ENCODE measurements at places on chromosomes 12 and 14.

- no peak for DNase-seq
Observed at GRCh38 chr14:75702122-75702521, 41.1 kb downstream of the TTLL5 start.

DNA sequence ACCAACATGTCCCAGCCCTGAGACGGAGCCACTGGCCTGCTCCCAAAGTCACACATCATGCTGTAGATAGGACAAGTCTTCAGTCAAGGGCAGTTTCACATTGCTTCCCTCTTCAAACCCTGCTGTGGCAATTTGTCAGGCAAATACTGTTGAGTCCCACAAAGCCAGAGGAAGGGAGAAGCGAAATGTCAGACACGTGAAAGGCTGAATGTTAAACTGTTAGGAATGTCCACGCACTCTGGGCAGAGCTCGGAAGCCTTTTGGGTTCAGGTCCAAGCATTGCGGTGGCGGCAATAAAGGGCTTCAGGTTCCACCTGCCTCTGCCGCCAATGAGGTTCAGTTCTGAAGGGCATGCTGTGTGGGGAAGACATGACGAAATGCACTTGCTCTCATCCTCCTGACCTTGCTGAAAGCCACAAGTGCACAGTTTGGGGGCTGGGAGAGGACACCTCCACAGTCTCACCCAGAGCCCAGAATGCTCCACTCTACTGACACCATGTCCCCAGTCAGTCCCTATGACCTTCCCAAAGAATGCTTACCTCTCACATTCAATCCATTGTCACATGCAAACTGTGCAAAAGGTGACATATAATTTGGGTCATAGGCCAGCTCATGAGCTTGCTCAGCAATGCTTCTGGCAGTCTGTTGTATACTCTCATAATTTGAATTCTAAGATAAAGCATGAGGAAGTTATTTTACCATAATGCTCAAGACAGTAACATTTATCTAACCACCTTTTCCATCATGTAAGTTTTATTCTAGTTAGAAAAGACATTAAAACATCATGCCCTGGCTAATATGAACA lies 35.7 kb downstream of the RAD9B start:
- no peak for DNase-seq

DNA sequence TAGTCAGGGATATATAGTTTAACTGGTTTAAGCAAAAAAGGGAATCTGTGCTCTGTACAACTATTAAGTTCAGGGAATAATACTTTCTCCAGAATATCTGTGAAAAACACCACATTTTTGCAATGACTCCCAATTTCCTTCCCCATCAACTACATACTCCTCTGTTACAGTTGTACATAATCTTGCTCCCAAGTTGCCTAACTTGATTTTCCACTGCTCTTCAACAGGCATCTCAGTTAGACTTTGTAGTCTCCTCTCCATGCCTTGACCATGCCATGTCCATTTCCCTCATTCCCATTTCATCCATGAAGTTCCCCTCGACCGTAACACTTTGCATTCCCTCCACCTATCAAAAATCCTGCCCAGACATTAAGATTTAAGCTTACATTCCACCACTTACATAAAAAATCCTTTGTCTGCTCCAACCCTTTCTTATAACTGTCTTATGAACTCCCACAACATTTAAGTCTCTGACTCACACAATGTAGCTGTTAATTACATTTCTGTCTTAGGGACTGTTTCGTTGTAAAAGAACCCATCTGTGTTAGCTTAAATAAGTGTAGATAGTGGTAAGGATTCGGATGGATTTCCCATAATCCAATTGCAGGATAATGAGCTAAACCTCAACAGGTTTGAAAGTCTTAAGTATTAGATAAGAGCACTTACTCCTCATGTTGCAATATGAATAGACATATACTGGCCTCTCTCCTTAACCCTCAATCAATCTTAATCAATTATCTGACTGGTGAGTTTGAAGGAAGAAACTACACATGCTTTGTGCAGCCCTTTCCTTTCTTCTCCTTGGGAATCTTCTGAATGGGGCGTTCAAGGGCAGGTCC lies 156.5 kb downstream of the PAWR start:
- DNase-seq, result no peak

DNA sequence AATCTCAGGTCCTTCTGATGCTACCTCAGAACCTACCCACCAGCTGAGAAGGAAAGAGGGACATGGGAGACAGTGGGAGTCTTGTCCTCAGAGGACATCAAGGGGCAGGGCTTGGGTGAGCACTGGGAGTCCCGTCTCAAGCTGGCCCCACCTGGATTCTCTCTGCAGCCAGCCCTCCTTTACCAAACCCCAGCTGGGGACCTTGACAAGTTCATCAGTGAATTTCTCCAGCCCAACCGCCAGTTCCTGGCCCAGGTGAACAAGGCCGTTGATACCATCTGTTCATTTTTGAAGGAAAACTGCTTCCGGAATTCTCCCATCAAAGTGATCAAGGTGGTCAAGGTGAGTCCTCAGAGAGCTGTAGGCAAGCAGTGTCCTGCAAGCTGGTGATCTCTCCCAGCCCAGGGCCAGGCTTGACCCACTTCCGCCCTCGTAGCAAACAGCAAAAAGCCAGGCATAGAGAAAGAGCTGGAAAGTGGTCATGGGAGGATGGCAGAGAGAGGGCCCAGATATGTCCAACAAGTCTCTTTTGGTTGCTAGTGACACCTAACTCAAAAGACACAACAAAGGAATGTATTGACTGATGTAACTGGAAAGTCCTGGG lies 14.2 kb upstream of the OAS2 start:
- DNase-seq, result no peak

- no peak for DNase-seq
Observed at GRCh38 chr12:24364921-24365320, 415.5 kb upstream of the SOX5 start.

DNA sequence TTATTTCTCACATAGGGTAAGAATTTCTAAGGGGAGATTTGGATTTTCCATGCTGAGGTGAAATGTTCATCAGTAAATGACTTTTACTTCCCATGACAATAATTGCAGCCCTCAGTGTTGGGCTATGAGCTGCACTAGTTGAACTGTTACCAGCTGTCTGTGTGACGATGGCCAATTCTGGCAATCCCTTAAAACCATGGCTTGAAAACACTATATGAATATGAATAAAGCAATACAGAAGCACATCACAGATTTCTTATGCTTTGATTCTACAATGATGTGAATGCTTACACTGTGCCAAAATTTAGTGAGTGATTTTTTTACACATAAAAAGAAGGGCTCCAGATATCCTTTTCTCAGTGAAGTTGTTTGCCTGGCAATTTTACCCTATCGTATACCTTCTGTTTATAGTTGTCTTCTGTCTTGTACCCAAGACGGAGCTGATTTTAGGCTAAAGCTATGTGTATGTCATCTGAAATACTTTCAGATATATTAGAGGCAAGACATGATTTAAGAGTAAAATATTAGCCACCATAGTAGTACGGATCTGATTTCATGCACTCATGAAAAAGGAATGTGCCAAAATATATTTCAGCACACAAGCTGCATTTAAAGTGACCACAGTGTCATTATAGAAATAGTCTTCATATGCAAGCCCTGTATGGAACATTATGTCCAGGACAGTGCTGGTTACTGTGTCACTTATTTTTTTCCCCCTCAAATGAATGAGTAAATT lies 52.0 kb downstream of the SLC38A4 start:
- DNase-seq, result no peak

- no peak for DNase-seq
Observed at GRCh38 chr12:109099431-109100020, 2.1 kb downstream of the UNG start.
